Stimulated activated CD8-positive, alpha-beta memory T cell treated with anti-CD3 and anti-CD28 coated beads, Interleukin-7, amount 100 ng/mL, for 1 hour (primary cell): ENCODE measurements at places on chromosomes 11 and 22.

GRCh38 chr11:81569999-81570398 lies 1163.7 kb downstream of the FAM181B start:
- DNase-seq: no peak

GRCh38 chr11:12813371-12814225 lies 139.4 kb downstream of the TEAD1 start:
- no peak for DNase-seq

DNA sequence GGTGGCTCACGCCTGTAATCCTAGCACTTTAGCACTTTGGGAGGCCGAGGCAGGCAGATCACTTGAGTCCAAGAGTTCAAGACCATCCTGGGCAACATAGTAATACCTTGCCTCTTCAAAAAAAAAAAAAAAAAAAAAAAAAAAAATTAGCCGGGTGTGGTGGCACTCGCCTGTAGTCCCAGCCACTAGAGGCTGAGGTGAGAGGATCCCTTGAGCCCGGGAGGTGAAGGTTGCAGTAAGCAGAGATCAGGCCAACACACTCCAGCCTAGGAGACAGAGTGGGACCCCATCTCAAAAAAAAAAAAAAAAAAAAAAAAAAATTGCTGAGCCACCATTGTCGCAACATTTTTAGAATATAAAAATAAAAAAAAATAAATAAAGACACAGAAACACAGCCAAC lies 7.6 kb downstream of the CKAP5 start:
- no peak for DNase-seq

- DNase-seq: no peak
Measured at GRCh38 chr11:128725630-128726319, 31.9 kb downstream of the FLI1 start.

DNA sequence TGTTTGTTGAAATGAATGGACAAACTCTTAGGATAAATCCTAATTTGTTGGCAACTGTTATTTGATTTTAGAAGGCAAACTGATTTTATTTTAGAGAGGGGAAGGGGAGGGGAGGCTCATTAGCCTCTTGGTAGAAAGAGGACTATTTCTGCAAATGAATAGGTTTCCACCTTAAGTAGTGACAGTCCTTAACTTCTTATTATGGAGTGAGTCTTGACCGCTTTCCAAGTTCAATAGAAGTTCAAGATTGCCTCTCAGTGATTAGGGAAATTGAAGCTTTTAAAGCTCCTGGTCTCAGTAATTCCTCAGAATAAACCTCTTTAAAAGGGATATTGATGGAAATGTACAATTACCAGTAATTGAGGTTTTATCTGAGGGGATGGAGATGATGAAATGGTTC lies 55.7 kb downstream of the PANX1 start:
- no peak for DNase-seq

DNA sequence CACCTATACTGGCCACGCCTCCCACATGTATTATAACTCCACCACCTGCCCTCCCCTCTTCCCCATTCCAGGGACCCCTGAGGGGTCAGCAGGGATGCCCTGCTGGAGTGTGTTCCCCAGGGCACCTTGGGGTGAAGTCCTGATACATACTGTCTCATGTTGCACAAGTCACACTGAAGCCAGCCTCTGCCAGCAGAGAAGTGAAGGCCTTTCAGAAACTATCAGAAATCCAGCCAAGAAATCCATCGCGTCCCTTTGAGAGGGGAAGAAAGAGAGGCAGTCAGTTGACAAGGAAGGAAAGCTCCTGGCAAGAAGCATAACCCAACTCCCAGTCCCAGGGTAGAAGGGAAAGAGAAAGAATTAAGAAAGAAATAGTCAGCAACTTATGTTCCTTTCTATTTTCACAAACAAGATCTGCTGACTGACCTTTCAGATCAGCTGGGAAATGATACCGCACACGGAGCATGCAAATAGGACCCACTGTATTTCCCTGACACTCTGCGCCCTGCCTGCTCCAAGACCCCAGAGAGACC lies 45.2 kb downstream of the SC5D start:
- DNase-seq: no peak
